ENCODE measurements at places on chromosomes 5 and 9.

DNA sequence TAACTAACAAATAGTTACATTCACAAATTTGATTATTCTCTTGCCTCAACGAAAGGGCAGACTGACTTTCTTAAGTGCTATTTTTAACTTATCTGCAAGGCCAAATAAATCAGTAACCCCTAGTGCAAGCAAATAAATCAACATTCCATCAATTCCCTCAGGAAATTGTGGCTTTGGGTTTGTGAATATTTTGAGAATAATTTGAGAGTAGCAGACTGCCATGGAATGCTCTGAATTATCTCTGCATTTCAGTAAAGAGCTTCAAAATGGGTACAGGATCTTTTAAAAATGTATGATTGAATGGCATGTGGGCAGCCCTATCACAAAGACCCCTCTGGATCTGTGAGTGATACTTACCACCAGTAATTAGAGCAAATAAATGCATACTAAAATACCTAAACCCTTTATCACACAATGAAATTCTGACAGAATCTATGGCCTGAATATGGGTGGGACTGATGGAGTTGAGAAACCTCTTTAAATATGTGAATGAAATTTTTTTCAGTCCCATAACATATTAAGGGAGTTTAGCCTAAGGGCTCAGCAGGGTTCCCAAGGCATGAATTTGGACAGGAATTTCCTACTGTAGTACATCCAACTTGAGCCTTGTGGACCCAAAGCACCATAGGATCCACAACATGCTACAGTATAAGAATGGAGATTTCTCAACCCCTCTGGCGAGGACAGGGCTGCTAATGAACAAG, 92.5 kb upstream of the ITGA2 start:
- DNase-seq, result no peak

DNA sequence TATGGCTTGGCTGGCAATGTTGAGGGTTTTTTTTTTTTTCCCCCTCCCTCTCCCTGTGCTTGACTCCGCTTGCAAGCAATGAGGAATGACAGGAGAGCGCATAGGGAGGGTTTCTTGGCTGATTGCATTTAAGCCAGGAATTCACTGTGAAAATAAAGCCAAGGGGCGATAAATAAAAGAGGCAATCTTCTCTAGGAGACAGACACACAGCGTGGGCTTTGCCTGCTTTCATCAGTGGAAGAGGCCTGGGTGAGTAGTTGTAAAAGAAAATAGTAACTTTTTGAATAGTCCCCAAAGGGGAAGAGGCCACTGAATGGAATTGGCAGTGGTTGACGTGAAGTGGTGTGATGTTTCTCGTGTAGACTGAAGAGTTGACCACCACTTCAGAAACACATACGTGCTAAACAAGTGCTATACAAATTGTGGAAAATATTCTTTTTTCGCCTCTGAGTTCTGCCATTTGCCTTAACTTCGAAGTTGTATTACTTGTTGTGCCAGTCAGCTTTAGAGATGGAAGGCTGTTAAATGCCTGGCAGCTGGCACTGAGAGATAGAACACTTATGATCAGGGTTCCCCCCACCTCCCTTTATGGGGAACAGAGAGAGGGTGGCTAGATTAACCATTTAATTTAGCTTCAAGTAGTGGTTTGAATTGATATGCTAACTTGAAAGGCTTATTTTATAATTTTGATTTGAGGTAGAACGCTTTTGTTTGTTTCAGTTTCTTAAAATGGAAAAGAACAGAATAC, 3.0 kb downstream of the ZSWIM6 start:
- no peak for DNase-seq

- no peak for DNase-seq
Observed at GRCh38 chr5:127697894-127698600, 5.1 kb upstream of the CCDC192 start.

DNA sequence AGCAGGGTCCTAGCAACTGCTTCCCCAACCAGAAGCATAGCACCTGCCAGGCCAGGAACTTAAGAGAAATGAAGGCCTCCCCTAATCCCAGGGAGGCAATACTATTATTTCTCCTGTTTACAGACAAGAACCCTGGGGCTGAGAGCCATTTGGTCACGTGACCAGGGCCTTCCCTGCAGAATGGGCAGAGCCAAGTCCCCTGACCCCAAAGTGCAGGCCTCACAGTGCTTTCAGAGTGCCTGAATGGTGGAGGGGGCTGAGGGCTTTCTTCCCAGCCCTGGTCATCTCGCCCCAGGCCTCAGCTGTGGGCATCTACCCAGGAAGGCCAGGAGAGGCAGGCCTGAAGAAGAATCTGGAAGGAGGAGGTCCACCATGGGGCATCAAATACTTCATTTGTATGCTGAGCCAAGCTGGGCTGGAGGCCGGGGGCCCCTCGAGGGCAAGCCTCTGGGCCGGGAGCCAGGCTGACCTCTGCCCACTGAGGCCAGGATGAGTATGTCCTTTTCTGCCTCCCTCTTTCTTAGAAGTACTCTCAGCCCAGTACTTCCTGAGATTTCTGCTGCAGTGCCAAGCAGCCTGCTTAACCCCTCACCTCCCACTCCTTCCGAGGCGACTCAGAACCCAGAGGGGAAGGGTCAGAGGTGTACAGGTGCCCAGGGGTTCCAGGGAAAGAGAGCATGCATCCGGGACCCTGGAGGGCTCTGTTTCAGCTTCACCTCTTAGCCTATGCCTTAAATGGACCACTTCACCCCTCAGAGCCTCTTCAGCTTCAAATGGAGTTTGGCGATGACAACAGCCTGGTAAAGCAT, 18.9 kb upstream of the DUSP1 start:
- DNase-seq, result no peak

- DNase-seq, result peak; percentile 74
Observed at GRCh38 chr9:36166168-36166927, 2.8 kb upstream of the CCIN start.

GRCh38 chr5:56023296-56023695, 28.5 kb upstream of the IL6ST start:
- no peak for DNase-seq

DNA sequence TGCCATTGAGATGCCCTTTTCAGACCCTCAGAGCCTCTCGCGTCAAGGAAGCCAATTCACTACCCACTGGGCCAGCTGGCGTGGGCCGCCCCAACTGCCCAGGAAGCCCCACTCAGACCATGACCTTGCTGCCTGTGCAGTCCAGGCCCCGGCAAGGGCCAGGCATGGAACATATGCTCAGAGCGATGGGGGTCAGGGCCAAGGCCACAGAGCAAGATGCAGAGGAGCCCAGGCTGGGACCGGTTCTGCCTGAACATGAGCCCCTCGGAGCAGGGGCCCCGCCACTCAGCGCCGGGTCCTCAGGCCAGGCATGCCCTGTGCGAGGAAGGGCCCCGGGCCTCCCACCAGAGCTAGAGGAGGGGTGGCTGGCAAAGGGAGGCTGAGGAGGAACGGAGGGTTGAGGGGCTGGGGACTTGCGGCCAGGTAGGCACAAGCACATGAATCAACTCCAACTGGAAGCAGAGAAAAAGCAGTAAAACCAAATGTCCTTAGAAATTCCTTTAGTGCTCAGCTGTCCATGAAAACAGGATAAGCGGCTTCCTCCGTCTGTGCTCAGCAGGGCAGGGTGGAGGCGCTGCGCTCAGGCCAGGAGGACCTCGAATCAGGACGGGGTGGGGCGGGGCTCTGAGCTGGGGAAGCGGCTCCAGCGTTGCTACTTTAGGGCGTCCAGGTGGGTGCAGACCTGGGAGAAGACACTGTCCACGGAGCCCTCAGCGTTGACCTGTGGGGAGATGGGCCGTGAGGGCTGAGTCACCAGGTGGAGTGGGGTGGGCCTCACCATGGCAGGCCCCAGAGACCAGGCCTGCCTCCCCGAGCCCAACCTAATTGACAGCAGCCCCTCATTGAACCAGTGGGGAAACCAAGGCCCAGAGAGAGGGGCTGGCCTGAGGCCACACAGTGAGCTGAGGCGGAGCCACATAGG, 9.9 kb downstream of the AK1 start:
- no peak for DNase-seq

- DNase-seq, result no peak
Observed at GRCh38 chr9:88722753-88723152, 187.8 kb downstream of the NXNL2 start.

GRCh38 chr9:127926906-127927200, 3.7 kb downstream of the PIP5KL1 start:
- DNase-seq, result no peak

DNA sequence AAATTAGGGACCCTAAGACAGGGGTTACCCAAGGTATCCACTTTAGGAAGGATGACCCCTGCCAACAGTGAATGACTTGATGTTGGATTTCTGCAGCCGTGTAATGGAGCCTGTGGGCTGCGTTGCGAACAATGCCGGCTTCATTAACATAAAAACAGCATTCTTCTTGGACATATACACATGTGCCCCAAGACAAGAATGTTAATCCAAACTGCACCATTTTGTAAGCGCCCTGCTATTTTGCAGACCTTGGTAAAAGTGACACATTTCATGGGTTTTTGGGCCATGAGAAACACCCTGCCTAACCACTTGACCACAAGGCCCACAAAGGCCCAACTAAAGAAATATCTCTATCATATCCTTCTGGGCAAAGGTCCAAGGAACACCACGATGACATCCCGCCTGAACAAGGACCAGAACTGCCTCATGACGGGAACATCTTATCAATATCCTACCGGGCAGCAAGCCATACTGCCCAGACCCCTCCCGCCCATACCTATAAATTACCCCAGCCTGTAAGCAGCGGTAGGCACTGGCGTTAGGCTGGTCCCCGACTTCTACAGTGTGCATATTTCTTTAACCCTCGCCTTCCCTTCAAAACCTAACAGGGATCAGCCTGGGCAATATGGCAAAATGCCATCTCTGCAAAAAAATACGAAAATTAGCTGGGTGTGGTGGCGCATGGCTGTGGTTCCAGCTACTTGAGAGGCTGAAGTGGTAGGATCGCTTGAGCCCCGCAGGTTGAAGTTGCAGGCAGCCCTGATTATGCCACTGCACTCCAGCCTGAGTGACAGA, 9.7 kb upstream of the PDCD1LG2 start:
- no peak for DNase-seq

GRCh38 chr5:169389318-169389717, 88.4 kb upstream of the SLIT3 start:
- DNase-seq, result no peak

DNA sequence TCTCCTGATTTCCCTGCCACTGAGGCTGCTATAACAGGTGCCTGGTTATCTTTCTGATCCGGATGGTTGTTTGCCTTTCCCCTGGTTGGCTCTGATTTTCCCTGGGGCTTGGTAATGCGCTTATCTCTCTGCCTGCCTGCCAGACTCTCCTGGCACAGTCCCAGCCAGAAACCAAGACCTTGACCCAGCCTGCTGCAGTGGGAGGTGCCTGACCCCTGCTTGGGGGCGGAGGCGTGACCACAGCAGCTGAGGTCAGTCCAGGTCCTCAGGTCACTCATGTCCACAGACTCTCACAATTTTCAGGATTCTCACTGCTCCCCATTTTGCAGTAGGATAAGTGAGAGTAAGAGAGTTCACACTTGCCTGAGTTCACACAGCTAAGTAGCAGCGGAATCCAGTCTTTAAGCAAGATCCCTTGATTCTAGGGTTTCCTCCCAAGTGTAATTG, 24.4 kb upstream of the SYNPO start:
- no peak for DNase-seq

GRCh38 chr5:36692791-36693763, 86.7 kb downstream of the SLC1A3 start:
- no peak for DNase-seq

GRCh38 chr9:137534256-137535119, 15.7 kb downstream of the PNPLA7 start:
- DNase-seq, result no peak

DNA sequence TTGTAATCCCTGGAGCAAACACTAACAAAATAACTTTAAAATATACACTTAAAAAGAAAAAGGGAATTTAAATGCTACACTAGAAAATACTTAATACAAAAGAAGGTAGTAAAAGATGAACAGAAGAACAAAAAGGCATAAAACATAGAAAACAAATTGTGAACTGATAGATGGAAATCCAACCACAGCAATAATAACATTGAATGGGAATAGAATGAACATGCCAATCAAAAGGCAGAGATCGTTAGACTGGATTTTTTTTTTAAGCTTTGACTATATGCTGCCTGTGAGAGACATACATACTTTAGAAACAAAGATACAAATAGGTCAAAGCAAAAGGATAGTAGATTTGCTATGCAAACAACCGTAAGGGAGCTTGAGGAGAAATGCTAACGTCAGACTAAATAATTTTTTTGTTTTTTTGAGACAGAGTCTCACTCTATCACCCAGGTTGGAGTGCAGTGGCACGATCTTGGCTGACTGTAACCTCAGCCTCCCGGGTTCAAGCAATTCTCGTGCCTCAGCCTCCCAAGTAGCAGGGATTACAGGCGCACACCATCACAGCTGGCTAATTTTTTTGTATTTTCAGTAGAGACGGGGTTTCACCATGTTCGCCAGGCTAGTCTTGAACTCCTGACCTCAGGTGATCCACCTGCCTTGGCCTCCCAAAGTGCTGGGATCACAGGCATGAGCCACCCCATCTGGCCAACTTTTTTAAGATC, 6.5 kb downstream of the ABO start:
- no peak for DNase-seq

- DNase-seq, result no peak
Observed at GRCh38 chr5:83096660-83097339, 19.5 kb downstream of the XRCC4 start.

DNA sequence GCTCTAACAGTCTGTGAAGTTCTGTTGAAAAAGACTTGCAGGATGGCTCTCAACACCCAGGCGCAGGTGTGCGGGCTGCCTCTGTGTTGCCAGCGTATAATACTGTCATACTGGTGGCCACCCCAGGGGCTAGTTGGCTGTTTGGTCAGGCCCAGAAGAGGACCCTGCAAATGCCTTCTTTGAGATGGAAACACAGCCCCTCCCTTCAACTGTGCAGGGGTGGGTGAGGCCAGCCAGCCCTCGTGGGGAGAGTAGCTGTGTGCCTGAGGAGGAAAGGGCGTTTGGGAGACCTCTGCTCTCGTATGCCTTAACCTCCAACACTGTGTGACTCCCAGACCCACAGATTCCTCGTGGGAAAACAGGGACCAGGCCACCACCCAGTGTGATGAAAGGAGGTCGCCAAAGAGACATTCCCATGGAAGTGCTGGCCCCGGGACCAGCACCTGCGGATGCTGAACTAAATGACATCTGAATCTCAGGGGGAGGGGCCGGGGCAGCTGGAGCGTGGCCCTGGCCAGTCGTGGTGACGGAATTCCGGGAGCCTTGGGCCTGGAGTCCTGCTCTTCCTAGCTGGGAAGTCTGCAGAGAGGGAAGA, 11.3 kb upstream of the SCGB3A1 start:
- no peak for DNase-seq

- DNase-seq, result no peak
Observed at GRCh38 chr5:75081510-75081909, 29.2 kb upstream of the GCNT4 start.

All from activated T-helper 1 cell treated with anti-CD3 and anti-CD28 coated beads, Interleukin-2, amount 50 U/mL, for 16 hours (primary cell).